ENCODE measurements at places on chromosomes 6 and 20. TPM values are rescaled to one million over a fixed set of nuclear protein-coding genes. Genes with fewer than 3 reads are reported as not detected.

DNA sequence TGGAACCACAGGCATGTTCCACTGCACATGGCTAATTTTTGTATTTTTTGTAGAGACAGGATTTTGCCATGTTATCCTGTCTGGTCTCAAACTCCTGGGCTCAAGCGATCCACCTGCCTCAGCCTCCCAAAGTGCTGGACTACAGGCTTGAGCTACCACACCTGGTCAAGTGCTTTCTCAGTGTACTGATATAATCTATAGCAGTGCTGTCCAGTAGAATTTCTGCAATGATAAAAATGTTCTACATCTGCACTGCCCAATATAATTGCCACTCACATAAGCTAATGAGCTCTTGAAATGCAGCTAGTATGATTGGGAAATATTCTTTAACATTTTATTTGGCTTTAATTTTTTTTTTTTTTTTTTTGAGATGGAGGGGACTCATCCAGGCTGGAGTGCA lies 64.2 kb downstream of the C6orf52 start:
- H3K36me3 ChIP-seq = no peaks in the 10 kb centered on the region
- no peak overlapping the region for H3K27ac ChIP-seq
- no peaks in the 10 kb centered on the region for H3K27me3 ChIP-seq
- peaks cover 11% of the 10 kb centered on the region for H3K4me1 ChIP-seq
- no peak overlapping the region for H3K4me3 ChIP-seq

DNA sequence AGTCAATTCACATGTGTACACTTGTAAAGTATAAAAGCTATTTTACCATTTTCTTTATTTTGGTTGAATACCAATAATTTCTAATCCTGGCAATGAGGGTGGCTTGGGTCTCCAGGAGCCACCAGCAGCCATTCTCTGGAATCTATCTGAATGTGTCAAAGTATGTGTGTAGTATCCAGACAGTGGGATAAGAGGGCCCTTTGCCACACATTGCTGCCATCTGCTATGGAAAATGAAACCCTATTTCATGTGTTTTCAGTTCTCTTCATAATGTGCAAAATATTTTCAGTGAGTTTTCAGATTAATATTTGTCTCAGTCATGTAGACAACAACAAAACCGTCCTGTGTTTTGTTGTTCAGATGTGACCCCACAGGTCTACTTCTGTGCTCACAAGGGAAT lies 46.3 kb downstream of the CDYL start:
- H3K4me3 ChIP-seq = no peak overlapping the region
- no peak overlapping the region for H3K27ac ChIP-seq
- H3K36me3 ChIP-seq = no peaks in the 10 kb centered on the region
- peaks cover 8% of the 10 kb centered on the region for H3K4me1 ChIP-seq
- DNase-seq = no peak
- H3K27me3 ChIP-seq = no peaks in the 10 kb centered on the region

DNA sequence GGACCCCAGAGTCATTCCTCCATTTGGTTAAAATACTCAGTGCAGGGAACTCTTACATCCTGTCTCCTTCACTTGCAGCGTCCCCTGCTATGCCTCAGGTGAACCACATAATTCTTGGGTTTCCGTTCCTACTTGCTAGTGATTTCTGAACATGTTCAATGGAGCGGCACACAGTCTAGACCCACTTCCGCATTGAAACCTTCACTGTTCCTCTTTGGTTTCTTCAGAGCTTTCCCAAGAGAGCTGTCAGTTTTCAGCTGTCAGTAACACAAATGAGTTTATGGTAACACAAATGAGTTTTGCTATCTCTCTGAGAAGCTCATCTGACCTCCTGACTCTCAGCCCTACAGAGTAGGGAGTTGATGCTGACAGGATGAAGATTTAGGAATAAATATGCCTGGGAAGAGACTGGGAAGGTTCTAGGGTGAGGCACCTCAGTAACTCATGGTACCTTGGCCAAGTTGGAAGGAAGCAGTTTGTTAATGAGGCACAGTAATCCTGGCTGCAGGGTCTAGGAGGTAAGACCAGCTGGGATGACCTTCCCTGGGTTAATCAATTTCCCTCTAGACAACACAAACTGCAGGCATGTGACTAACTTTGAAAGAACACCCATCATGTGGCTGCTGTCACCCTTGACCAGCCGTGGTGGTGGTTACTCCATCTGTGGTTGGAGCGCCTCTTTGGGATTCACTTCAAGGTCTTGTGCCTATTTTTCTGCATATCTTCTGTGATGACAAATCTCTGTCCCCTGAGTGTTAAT lies 5.4 kb downstream of the SYS1 start:
- H3K27ac ChIP-seq = no peak overlapping the region
- no peaks in the 10 kb centered on the region for H3K27me3 ChIP-seq
- peaks cover 11% of the 10 kb centered on the region for H3K4me1 ChIP-seq
- H3K36me3 ChIP-seq = peaks cover 37% of the 10 kb centered on the region
- H3K4me3 ChIP-seq = no peak overlapping the region

DNA sequence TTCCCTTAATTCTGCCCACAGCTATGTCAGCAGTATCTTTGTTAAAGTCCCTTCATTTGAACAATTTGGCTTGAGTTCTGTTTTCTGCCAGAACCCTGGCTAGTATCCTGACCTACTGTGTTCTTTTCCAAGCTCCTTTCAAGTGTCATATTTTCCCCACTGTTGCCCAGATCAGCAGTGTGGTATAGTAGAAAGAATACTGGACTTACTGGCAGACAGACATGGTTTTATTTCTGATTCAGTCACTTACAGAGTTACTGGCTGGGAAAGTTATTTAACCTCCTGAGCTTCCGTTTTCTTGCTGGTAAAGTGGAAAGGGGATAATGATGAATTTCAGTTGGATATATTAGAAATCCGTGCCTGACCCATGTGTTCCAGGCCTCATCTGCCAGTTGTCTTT lies 39.8 kb upstream of the RAB23 start:
- DNase-seq = no peak
- H3K27ac ChIP-seq = no peak overlapping the region
- no peak overlapping the region for H3K4me3 ChIP-seq
- no peaks in the 10 kb centered on the region for H3K27me3 ChIP-seq
- no peaks in the 10 kb centered on the region for H3K4me1 ChIP-seq
- H3K36me3 ChIP-seq = no peaks in the 10 kb centered on the region

DNA sequence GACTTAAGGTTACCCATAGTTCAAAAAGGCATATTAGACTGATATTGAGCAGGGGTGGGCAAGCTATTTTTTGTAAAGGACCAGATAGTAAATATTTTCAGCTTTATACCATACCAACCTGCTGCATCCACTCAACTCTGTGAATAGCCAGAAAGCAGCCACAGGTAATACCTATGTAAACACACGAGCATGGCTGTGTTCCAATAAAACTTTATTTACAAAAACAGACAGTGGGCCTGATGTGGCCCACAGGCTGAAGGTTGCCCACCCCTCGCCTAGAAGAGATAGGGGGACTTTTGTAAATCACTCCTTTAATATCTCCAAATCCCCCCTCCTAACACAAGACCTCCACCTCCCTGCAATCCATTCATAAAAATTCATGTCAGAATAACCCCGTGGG lies 64.4 kb downstream of the PSMG4 start:
- H3K4me1 ChIP-seq = peaks cover 15% of the 10 kb centered on the region
- H3K27ac ChIP-seq = no peak overlapping the region
- no peak overlapping the region for H3K4me3 ChIP-seq

Gene EFCAB8
- 1.1 TPM for total RNA-seq

DNA sequence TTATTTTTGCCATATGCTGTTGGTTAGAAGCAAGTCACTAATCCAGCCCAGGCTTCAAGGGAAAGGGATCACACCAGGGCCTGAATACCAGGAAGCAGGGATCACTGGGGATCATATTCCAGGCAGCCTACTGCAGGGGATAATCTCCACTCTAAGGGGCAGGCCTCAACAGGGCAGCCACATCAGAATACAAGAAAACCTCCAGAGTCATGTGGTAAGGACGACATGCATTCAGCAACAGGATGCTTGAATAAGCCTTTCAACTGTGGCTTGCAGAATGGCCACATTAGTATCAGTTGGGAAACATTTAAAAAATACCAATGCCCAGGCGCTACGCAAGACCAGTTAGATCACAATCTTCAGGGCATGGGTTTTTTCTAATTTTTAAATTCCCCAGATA lies 109.1 kb downstream of the LY86 start:
- no peaks in the 10 kb centered on the region for H3K36me3 ChIP-seq
- H3K4me3 ChIP-seq = no peak overlapping the region
- H3K4me1 ChIP-seq = peaks cover 25% of the 10 kb centered on the region
- H3K27me3 ChIP-seq = no peaks in the 10 kb centered on the region
- no peak overlapping the region for H3K27ac ChIP-seq
- DNase-seq = no peak

Gene POLR1C
- total RNA-seq = 92.1 TPM

DNA sequence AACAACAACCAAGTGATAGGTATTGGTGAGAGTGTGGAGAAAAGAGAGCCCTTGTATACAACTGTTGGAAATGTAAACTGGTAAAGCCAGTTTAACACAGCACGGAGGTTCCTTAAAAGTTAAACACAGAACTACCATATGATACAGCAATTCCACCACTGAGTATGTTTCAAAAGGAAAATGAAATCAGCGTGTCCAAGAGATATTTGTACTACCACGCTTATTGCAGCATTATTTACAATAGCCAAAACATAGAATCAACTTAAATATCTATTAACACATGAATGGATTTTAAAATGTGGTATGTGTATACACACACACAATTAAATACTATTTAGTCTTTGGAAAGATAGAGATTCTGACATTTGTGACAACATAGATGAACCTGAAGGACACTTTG lies 1.1 kb downstream of the PTCHD4 start:
- no peaks in the 10 kb centered on the region for H3K27me3 ChIP-seq
- no peak overlapping the region for H3K27ac ChIP-seq
- no peaks in the 10 kb centered on the region for H3K36me3 ChIP-seq

Gene OPRM1
- not detected for total RNA-seq

- no peak for DNase-seq
- H3K27me3 ChIP-seq = no peaks in the 10 kb centered on the region
- no peaks in the 10 kb centered on the region for H3K36me3 ChIP-seq
- H3K4me3 ChIP-seq = no peak overlapping the region
- H3K27ac ChIP-seq = peak overlapping the region; percentile 93
Observed at GRCh38 chr6:132131351-132131750, 180.2 kb upstream of the CCN2 start.

Gene FOXS1
- not detected for total RNA-seq

GRCh38 chr6:141077355-141078333 lies 1055.1 kb upstream of the GJE1 start:
- H3K4me1 ChIP-seq = no peaks in the 10 kb centered on the region
- H3K27me3 ChIP-seq = no peaks in the 10 kb centered on the region
- DNase-seq = peak; percentile 32
- H3K36me3 ChIP-seq = no peaks in the 10 kb centered on the region
- no peak overlapping the region for H3K4me3 ChIP-seq

GRCh38 chr6:89298680-89299465 lies 16.2 kb downstream of the GABRR2 start:
- peaks cover 44% of the 10 kb centered on the region for H3K4me1 ChIP-seq
- DNase-seq = peak; percentile 63
- peak overlapping the region; percentile 98 for H3K27ac ChIP-seq
- H3K27me3 ChIP-seq = no peaks in the 10 kb centered on the region

Gene PRIM2
- 31.8 TPM for total RNA-seq

- H3K36me3 ChIP-seq = no peaks in the 10 kb centered on the region
- peaks cover 55% of the 10 kb centered on the region for H3K27me3 ChIP-seq
- no peaks in the 10 kb centered on the region for H3K4me1 ChIP-seq
Observed at GRCh38 chr6:165799391-165800153, 136.5 kb upstream of the PDE10A start.

DNA sequence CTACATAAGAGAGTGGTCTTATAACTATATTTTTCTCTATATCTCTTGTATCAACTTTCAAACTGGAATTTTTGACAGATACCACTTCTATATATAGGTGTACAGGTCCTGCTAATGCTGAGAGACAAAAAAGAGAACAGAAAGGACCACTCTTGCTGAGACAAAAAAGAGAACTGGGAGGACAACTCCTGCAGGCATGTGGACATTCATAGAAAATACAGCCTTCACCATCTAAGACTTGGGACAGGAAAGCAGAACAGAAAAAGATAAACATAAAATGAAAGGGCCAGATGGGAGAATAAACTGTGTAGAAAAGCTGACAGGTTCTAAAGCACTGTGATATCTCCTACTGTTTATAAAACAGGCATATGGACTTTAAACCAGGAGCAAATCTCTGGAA lies 541.0 kb upstream of the ADGRB3 start:
- DNase-seq = no peak
- no peak overlapping the region for H3K27ac ChIP-seq
- no peaks in the 10 kb centered on the region for H3K36me3 ChIP-seq
- H3K4me3 ChIP-seq = no peak overlapping the region

Gene ME1
- 14.5 TPM for total RNA-seq

Gene CFB
- total RNA-seq = 1,205 TPM

Gene C6orf163
- total RNA-seq = 5.9 TPM

GRCh38 chr20:2946988-2947961 lies 74.0 kb downstream of the PTPRA start:
- no peak for DNase-seq
- H3K4me3 ChIP-seq = no peak overlapping the region
- no peaks in the 10 kb centered on the region for H3K27me3 ChIP-seq
- no peaks in the 10 kb centered on the region for H3K4me1 ChIP-seq
- H3K36me3 ChIP-seq = peaks cover 5% of the 10 kb centered on the region

GRCh38 chr6:165826487-165827189 lies 163.6 kb upstream of the PDE10A start:
- H3K4me3 ChIP-seq = no peak overlapping the region
- H3K4me1 ChIP-seq = no peaks in the 10 kb centered on the region
- H3K36me3 ChIP-seq = no peaks in the 10 kb centered on the region
- H3K27ac ChIP-seq = no peak overlapping the region
- peaks cover 49% of the 10 kb centered on the region for H3K27me3 ChIP-seq

DNA sequence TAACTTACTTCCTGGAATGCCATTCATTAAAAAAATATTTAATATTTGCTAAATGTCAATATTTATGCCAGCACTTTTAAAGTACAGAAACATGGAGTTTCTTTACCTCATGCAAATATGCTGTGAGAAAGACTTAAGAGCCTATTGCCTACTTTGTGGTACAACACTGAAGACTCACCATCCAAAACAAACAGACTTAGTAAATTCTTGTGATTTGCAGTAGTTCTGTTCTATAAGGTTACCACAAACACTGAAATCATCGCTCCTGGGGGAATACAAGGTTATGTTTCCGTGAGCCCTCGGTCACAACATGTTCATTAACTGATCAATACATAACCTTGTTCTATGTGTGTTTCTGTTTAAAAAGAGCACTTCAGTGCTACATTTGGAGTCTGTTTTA lies 78.3 kb downstream of the ATG5 start:
- H3K36me3 ChIP-seq = no peaks in the 10 kb centered on the region
- no peaks in the 10 kb centered on the region for H3K27me3 ChIP-seq
- DNase-seq = no peak
- H3K4me1 ChIP-seq = no peaks in the 10 kb centered on the region

Gene CD24
- 1,415 TPM for total RNA-seq

GRCh38 chr6:25155211-25155610 lies 124.0 kb upstream of the CARMIL1 start:
- H3K4me3 ChIP-seq = no peak overlapping the region
- DNase-seq = no peak
- no peaks in the 10 kb centered on the region for H3K36me3 ChIP-seq
- H3K4me1 ChIP-seq = peaks cover 23% of the 10 kb centered on the region
- H3K27ac ChIP-seq = no peak overlapping the region

GRCh38 chr6:35370124-35370741 lies 27.9 kb downstream of the PPARD start:
- H3K36me3 ChIP-seq = no peaks in the 10 kb centered on the region
- peaks cover 34% of the 10 kb centered on the region for H3K4me1 ChIP-seq
- H3K27me3 ChIP-seq = no peaks in the 10 kb centered on the region
- no peak overlapping the region for H3K4me3 ChIP-seq
- DNase-seq = peak; percentile 61

Gene CAPN11
- not detected for total RNA-seq

- DNase-seq = no peak
- H3K4me1 ChIP-seq = peaks cover 37% of the 10 kb centered on the region
- no peak overlapping the region for H3K4me3 ChIP-seq
- no peaks in the 10 kb centered on the region for H3K27me3 ChIP-seq
- H3K36me3 ChIP-seq = peaks cover 10% of the 10 kb centered on the region
Observed at GRCh38 chr6:79034865-79035264, 43.2 kb downstream of the PHIP start.

Gene NMBR
- not detected for total RNA-seq

Gene GJA1
- 147 TPM for total RNA-seq

Data from Calu3 (cell line).